HCT116 (cell line): ENCODE measurements at places on chromosomes 7 and 10.

DNA sequence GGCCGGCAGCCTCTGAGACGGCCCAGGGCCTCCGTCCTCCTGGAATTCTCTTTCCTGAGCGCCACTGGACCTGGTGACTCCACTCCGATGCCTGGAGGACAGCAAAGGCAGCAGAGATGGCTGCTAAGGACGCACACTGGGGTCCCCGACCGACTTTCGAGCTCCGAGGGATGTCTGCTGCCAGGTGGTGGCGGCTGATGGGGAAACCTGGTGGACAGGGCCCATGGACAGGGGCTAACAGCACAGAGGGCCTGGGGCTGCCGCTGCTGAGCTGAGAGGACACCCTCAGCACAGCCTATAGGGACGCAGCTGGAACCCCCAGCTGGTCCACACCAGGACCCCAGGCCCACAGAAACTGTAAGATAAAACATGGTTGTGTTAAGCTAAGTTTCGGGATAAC, 366.3 kb downstream of the DNAJB6 start:
- DNase-seq, result no peak

DNA sequence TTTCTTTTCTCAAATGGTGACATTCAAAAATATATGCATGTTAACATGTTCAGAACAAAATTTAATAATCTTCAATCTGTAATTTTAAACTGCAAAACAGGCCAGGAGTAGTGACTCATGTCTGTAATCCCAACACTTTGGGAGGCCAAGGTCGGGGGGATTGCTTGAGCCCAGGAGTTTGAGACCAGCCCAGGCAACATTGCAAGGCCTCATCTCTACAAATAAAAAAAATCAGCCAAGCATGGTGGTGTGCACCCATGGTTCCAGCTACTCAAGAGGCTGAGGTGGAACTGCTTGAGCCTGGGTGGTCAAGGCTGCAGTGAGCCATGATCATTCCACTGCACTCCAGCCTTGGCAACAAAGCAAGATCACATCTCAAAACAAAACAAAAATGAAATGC, 394.3 kb downstream of the PARD3 start:
- no peak for DNase-seq

DNA sequence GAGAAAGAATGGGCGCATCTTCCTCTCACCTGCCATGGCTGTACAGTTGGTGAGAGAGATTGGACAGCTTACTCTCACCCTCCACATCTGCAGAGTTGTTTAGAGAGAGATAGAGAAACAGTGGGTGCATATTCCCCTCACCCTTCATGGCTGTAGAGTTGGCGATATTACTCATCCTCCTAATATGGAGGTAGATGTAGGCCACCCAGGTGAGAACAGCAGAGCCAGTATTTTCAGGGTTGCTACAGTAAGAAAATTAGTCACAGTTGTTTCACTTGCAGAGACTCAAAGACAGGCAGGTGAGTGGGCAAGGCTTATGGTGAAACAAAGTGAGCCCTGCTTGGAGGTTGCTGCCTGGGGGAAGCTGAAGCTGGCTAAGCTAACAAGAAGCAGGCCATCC, 65.0 kb upstream of the PFKP start:
- DNase-seq, result no peak

GRCh38 chr7:986766-987751, 4.1 kb downstream of the CYP2W1 start:
- no peak for DNase-seq

- no peak for DNase-seq
Observed at GRCh38 chr10:68870061-68870460, 31.1 kb upstream of the DDX50 start.

DNA sequence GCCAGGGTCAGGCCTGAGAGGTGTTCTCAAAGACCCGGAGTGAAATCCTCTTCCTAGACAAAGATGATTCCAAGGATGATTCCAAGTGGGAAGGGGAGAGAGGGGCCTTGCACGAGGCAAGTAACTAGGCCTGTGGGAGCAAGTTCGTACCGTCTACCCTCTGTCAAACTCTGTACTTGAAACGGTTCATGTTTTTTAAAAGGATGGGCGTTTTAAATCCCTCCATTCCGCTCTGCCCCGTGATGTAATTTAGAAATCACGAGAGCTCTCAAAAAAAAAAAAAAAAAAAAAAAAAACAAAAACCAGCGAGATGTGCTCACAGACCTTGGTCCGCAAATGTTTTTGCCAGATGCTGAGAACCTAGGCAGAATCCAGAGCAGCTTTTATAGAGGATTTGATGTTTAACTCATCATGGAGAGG, 114.7 kb upstream of the CARD11 start:
- DNase-seq, result no peak

DNA sequence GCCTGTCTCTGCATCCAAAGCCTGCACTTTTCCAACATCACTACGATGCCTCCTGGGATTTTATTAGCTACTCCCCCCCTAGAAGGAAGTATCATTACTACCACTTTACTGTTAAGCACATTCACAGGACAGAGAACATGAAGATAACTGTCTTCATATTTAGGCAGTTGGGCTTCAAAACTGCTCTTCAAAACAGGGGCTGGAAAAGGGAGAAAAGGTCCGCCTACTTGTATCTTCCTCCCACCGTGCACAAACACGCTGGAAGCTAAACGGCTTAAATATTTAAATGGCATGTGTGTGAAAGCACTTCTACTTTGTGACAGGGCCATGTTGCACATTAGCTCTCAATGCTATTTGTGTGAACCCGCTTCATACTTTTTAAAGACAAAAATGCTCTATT, 999 bp downstream of the ITIH5 start:
- DNase-seq, result no peak

GRCh38 chr10:2839081-2839725, 228.1 kb upstream of the PFKP start:
- no peak for DNase-seq

GRCh38 chr7:151426441-151426903, 13.5 kb downstream of the CRYGN start:
- DNase-seq, result peak; percentile 60

DNA sequence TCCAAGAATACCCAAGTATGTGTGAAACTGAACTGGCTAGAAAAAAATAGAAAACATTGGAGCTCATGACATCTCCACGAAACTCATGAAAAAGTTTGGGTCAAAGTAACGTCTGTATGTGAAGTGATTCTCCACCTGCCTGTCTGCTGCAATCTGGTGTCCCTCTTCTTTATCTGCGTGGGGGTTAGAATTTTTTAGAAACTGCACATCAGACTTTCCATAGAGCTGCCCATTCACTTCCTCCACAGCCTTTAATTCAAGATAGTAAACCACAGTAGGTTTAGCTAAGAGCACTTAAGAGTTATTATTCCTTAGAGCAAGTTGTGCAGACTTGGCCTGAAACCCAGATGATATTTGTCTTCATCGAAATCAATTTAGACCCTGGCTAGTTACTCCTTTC, 55.3 kb downstream of the SCIN start:
- no peak for DNase-seq

GRCh38 chr7:38831259-38831996, 77.6 kb downstream of the VPS41 start:
- no peak for DNase-seq

- no peak for DNase-seq
Observed at GRCh38 chr7:28784171-28784902, 173.8 kb downstream of the TRIL start.

DNA sequence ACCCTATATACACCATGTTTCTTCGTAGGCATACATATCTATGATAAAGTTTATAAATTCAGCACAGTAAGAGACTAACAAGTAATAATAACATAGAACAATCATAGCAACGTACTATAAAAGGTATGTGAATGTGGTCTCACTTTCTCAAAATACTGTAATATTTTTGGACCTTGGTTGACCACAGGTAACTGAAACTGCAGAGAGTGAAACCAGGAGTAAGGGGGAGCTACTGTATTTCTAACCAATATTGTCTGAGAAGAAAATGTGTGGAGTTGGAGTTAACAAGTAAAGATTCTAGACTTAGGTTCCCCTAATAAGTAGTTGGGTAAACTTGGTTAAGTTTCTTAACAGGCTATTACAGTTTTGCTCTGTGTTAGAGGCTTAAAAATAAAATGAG, 72.1 kb downstream of the GNAI1 start:
- no peak for DNase-seq

GRCh38 chr7:36614959-36615358, 109.3 kb downstream of the AOAH start:
- no peak for DNase-seq

DNA sequence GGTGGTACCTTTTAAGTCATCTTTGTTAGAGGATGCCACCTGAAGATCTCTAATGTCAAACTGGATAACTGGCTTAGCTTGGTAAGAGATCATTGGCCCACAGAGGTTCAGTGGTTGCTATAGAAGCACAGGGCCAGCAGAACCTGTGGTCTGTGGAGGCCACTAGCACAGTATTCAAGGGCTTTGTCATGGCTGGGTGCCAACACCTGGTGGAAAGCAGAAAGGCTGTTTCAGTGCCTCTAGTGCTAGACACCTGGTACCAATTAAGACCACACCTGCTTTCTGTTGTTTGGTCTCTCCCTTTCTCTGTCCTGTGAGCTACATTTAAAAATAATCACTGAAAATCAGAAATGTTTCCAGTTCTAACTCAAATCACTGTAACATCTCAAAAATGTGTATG, 10.0 kb upstream of the PCGF5 start:
- DNase-seq, result no peak

DNA sequence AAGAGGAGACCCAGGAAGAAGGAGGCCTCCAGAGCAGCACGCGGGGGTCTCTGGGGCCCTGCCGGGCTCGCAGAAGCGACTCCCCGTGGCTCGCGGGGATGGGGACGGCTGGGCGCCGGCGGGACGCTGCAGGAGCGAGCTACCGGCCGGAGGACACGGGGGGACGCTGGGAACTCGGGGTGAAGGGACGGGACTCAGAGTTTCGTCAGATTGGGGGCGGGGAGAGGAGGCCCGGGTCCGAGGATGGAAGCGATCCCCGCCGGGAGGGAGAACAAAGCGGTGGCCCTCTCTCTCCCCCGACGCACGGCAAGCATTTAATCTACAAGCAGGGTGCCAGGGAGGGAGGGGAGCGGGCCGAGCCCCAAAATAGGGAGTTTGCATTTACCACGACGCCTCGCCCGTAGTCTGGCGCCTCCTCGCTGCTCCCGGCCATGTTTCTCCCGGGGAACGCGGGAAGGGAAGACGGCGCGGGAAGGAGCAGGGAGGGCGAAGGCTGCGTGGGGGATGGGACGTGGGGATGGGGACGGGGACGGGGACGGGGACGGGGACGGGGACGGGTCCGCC, at the start of gene PRTFDC1:
Gene PRTFDC1, minus strand, starts transcription at position 464 of the 564 bp plus-strand sequence. Its CDS starts 31 bp downstream, at position 433.
- no peak for DNase-seq

GRCh38 chr7:18778594-18778993, 283.0 kb downstream of the HDAC9 start:
- no peak for DNase-seq

GRCh38 chr7:142181211-142181610, 69.7 kb downstream of the MGAM2 start:
- DNase-seq, result no peak

DNA sequence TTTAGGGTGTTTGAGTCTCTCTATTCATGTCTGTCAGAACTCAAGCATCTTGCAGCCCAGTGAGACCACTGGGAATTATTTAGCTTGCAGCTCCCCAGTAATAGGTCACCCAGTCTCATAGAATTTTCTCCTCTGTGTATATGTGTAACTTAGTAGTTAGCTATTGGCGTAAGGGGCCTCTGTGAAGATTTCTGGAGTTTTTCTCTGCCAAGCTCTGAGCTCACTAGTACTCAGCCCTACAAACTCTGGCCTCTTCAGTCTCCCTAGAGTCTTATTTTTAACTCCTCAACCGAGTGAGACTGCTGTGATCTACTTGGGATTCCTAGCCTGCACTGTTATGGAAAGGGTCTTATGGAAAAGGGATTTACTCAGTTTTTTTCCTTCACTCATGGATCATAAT, 90.2 kb downstream of the PPP1R9A start:
- no peak for DNase-seq

DNA sequence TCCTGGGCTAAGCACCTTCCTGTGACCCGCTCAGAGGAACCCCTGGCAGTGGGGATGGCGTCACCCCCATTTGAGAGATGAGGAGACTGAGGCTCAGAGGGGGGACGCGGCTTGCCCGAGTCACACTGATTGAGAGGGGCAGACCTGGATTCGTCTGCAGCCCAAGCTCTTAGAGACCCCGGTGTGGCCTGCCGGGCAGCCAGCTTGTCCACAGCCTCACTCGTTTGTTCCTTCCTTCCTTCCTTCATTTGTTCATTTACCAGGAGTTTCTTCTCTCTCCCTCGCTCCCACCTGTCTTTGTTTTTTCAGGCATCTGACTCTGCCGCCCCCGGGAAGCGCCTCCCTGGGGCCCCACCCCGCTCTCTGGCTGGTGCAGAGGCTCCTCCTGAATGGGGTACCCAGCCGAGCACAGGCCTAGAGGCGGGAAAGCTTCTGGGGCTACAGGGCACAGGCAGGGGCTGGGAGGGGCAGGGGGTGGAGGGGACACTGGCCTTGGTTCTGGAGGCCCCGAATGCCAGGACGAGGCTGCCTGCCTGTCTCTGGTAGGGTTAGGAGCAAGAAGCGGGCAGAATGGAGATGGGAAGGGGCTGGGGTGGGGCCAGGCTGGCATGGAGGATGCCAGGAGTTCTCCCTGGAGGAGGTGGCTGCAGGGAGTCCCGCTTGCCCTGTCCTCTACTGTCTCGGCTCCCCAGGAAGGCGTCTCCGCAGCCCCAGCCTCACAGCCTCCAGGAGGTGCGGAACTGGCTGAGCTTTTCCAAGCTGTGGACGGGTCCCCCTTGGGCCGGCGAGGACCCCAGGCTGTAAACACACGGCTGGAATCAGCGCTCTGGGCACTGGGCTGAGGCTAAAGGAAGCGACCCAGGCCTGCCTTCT, 91.6 kb downstream of the UNCX start:
- no peak for DNase-seq
